ENCODE measurements at places on chromosomes 2 and 18.

GRCh38 chr2:15893689-15894480 is 46.5 kb upstream of the MYCN start:
- DNase-seq: no peak

DNA sequence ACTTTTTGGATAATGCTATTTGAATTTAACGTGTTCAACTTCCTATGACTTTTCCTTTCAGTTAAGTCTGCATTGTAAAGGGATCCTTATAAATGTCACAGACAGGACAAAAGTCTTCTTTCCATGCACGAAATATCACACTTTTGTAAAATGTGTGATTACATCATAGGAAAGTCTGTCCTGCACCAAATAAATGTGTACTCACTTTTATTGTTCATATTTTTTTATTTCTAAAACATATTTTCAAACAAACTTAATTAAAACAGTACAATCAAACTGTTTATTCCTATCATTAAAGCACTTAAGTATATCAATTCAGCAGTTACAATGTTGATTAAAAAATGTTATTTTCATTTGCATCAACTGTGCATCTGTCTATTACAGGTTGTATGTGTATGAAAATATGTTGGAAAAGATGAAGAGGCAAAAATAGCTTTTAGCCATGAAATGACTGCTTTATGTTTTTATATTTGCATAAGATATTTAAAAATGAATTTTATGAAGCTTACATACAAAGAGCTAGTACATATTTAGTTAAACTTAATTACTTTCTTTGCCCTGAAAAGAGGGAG is 105.6 kb downstream of the CSRNP3 start:
- DNase-seq: no peak

DNA sequence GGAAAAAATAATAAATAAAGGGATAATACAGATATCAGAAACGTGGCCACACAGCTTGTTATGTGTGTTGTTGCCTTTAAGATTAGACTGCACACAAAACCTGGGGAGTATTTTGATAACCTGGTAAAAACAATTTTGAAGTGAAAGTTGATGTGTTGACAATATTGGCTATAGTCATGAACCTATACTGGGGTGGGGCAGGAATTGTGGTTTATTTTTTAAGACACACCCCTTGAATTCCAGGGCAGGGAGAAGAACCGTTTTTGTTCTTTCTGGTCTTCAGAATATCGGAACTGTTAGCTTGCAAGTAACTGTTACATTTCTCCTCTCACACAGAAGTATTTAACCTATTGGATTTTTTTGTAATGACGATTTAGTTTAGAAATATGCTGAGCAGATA is 80.4 kb downstream of the LIMS1 start:
- no peak for DNase-seq

- no peak for DNase-seq
Measured at GRCh38 chr2:241491549-241492173, 16.7 kb downstream of the STK25 start.

Measured in hypothalamus (tissue), 51 donors.